MG63 (cell line): ENCODE measurements at places on chromosomes 7 and 10.

- no peak for DNase-seq
These were observed 15.8 kb downstream of the BCL7B start for GRCh38 chr7:73541722-73542121.

- DNase-seq = no peak
These were observed 147.5 kb upstream of the CHST15 start for GRCh38 chr10:124240839-124241291.

GRCh38 chr7:64892116-64892515, 11.0 kb upstream of the ZNF273 start:
- no peak for DNase-seq

DNA sequence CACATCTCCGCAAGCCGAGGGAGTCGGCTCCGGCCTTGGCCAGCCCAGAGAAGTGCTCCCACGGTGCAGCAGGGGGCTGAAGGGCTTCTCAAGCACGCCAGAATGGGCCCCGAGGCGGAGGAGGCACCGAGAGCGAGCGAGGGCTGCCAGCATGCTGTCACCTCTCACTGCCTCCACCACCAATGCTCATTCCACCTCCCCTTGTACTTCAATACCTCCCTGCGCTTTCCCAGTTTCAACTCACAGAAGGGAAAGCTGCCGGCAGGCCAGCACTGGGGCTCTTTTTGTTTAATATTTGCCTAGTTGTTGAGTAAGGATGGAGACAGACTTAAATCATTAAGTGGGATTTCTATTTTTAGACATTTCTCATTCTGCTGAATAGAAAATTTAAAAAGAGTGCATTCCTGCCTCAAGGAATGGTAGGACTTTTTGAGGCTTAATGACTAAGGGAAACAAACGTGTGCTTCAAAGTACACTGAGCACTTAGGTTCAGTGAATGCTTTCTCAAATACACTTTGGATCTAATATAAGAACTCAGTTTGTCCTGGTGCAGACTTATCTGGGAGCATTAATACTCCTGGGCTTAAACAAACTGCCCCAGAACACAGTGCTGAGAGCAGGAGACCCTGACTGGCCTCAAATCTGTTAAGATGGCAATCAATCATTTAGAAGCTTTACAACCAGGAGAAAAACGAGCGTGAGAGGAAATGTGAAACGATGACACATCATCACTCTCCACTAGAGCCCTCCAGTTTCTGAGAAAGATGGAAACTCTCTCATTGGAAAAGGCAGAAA, 131.2 kb downstream of the RALA start:
- peak; percentile 12 for DNase-seq

GRCh38 chr10:30366829-30367228, 17.8 kb upstream of the MTPAP start:
- DNase-seq = no peak

DNA sequence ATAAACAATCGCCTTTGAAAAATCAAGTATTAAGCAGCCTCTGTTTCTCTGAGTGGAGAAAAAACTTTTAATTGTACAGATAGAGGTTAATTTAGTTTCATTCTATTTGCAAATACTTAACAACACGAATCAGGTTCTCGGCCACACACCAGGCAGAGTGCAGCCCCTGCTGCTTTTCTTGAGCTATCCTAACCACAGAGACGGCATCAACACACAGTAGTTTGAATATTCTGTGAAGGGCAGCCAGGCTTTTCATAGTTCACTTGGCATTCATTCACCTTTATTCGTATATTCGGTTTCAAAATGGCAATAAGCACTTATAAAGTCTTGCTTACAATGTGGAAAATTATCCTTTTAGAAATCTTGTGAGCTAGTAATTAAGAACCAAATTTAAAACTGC, 5.7 kb downstream of the ADARB2 start:
- no peak for DNase-seq

DNA sequence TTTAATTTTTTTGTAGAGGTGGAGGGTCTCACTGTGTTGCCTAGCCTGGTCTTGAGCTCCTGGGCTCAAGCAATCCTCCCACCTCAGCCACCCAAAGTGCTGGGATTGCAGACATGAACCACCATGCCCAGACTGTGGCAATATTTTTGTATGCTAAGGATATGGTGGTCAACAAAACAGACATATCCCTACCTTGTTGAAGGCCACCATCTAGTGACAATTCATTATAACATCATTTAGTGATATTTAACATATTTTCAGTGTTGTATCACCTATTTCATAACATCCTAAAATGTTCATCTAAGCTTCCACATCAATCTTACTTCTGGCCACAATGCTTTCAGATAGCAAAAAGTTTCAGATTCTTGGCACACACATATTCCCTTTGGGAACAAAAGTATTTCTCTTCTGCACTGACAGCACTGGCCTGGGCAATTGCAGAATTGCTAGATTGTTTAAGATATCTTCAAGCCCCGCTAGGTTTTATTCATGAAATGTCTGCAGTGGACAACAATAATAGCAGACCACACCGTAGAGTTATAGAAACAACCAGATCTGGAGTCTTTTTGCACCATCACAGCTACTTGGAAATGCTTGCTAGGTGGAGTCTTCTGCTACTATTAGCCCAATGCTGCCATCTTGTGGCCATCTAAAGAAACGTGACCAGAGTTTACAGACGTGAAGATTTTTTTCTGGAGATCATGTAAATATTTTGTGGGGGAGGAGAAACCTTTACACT, 58.4 kb downstream of the DNAJC12 start:
- peak; percentile 47 for DNase-seq

- no peak for DNase-seq
These were observed 77.9 kb downstream of the PPP1R3A start for GRCh38 chr7:113840954-113841353.
